Heart right ventricle (tissue), 16 donors: ENCODE measurements at places on chromosomes 12 and 14.
A peak's percentile ranks its signal among the peaks of the same experiment; 100 is the strongest.

GRCh38 chr14:103361867-103362266, 23.3 kb upstream of the MARK3 start:
- no peaks in the 10 kb centered on the region for H3K36me3 ChIP-seq
- no peaks in the 10 kb centered on the region for H3K27me3 ChIP-seq
- DNase-seq = no peak
- H3K27ac ChIP-seq = no peak overlapping the region

DNA sequence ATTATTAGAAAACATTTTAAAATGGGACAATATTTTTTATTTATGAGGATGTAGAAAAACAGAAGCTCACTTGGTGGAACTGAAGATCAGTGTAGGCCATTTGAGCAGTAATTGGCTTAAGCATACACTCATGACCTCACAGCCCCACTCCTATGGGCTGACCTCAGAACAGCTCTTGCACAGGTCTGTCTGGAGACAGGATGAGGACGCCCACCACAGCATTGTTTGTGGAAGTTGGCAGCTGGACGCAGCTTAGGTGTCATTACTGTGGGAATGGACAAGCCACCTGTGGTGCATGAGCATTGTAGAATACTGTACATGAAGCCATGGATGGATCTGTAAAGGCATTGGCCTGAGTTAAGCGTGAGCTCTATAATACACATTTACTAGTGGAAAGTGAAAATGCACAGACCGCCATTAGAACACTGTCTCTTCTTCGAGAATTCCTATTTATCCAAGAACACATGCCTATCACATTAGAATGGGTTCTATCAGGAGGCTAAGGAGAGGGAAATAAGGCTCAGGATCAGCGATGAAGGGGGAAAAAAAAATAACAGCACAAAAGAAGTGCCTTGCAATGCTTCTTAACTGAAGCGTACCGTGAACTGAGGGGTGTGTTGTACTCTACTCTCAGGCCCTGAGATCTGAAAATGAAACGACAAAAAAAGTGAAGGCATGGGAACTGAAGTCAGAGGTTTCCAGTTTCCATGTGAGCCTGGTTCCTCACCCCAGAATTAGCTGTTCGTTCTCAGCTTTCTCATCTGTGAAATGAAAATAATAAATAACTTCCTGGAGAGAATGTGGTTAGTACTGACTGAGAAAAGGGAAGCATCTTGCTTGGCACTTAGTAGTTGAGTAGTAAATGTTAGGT, 33.6 kb downstream of the KCNA1 start:
- H3K27ac ChIP-seq = no peak overlapping the region
- no peak for DNase-seq
- H3K4me3 ChIP-seq = no peak overlapping the region
- no peaks in the 10 kb centered on the region for H3K27me3 ChIP-seq
- no peaks in the 10 kb centered on the region for H3K4me1 ChIP-seq
- H3K36me3 ChIP-seq = no peaks in the 10 kb centered on the region

- H3K27me3 ChIP-seq = no peaks in the 10 kb centered on the region
- DNase-seq = no peak
- H3K4me1 ChIP-seq = no peaks in the 10 kb centered on the region
- H3K4me3 ChIP-seq = no peak overlapping the region
- no peak overlapping the region for H3K27ac ChIP-seq
- H3K36me3 ChIP-seq = no peaks in the 10 kb centered on the region
Observed at GRCh38 chr12:89476232-89476631, 48.4 kb downstream of the GALNT4 start.

DNA sequence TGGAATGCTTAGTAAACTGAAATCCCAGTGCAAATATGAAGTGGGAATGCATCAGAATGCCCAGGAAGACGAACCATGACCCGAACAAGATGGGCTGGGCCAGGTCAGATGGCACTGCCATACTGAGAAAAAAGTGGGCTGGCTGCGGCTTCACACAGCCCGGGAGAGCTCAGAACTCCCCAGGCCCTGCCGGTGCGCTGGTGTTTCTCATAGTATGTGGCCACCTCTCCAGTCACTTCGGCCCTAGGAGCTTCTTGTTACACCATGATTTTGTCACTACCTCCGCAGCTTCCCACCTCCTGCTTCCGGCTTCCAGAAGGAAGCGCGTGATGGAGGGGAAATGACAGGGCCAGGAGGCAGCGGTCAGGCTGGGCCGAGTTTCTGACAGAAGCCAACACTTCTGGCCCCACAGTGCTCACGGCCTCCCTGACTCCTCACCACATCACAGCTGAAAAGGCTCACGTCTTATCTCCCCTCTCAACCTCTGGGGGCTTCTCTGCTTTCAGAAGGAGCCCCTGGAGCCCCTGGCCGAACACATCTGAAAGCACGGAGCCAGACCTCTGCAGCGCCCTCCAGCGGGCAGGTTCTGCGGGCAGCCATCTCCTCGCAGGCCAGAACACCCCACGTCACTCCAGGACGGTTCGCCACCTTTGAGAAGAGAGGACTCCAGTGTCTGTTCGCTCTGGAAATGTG, 30.7 kb downstream of the DAD1 start:
- DNase-seq = no peak
- H3K27ac ChIP-seq = peak overlapping the region; percentile 70
- H3K27me3 ChIP-seq = no peaks in the 10 kb centered on the region
- H3K4me3 ChIP-seq = no peak overlapping the region
- peaks cover 53% of the 10 kb centered on the region for H3K4me1 ChIP-seq

- H3K36me3 ChIP-seq = no peaks in the 10 kb centered on the region
- peaks cover 31% of the 10 kb centered on the region for H3K4me1 ChIP-seq
- no peak overlapping the region for H3K27ac ChIP-seq
- no peak for DNase-seq
Observed at GRCh38 chr14:92599811-92600210, 86.2 kb downstream of the RIN3 start.

GRCh38 chr14:105527826-105528585, 1.6 kb downstream of the TMEM121 start:
- H3K27me3 ChIP-seq = no peaks in the 10 kb centered on the region
- peaks cover 30% of the 10 kb centered on the region for H3K4me1 ChIP-seq

GRCh38 chr14:54483073-54483745, 5.6 kb downstream of the GMFB start:
- no peaks in the 10 kb centered on the region for H3K27me3 ChIP-seq
- H3K4me3 ChIP-seq = no peak overlapping the region
- peaks cover 51% of the 10 kb centered on the region for H3K36me3 ChIP-seq
- DNase-seq = no peak

GRCh38 chr14:20587489-20588154, at the start of gene RNASE11:
RNASE11 (minus strand) TSS chr14:20588001.
- H3K4me3 ChIP-seq = no peak within 1 kb of the TSS
- no peak for DNase-seq
- H3K27me3 ChIP-seq = peaks cover 16% of the 10 kb centered on the region
- no peaks in the 10 kb centered on the region for H3K36me3 ChIP-seq
- no peak within 1 kb of the TSS for H3K27ac ChIP-seq

DNA sequence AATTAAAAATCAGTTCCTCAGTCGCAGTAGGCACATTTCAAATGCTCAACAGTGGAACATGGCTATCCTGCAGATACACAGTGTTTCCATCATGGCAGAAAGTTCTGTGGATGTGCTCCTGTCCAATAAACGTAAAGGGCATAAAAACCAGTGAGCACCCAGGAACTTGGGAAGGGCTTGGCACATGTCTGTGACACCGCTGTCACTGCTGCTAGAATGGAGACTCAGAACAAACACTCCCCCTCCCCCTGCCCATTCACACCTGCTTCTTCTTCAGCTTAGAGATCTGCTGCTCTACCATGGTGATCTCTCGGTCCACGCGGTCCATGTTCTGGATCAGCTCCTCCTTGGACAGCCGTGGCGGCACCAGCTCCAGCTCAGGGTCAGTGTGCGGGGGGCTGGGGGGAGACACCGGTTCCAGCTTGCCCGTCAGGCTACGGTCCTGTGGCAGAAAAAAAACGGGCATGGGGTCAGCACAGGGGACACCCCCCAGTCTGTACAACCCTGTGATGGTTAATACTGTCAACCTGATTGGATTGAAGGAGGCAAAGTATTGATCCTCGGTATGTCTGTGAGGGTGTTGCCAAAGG, 94.6 kb downstream of the NCOR2 start:
- no peak for DNase-seq
- H3K4me3 ChIP-seq = no peak overlapping the region
- H3K36me3 ChIP-seq = peaks cover 89% of the 10 kb centered on the region

DNA sequence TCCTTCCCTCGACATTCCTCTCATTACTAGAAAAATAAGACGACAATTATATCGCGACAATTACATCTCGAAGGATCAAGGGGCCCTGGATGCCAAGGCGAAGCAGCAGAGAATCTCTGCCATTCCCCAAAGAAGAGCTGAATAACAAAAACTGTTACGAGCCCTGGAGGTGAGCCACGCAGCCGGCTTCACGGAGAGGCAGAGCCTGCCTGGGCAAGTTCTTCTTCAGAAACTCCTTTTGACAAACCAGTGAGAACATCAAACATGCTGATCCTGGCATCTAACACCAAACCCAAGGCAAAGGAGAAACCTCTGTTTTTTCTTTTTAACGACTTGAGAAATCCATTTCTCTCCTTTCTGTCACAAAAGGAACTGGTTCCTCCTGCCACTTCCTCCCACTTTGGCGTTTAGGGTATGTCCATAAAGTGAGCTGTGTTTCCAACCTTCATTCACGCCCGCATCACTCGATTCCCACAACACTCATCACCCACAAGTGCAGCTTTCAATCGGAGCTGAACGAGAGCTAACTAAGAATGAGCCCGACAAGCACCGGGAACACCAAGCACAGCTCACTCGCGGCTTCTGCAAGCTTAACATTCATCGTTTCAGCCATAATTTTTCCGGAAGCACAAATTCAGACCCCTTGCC, 21.5 kb downstream of the CCDC88C start:
- peaks cover 40% of the 10 kb centered on the region for H3K4me1 ChIP-seq
- H3K4me3 ChIP-seq = no peak overlapping the region
- H3K36me3 ChIP-seq = no peaks in the 10 kb centered on the region
- peak overlapping the region; percentile 67 for H3K27ac ChIP-seq
- DNase-seq = no peak

GRCh38 chr12:101570047-101570446, 24.7 kb upstream of the MYBPC1 start:
- H3K27me3 ChIP-seq = peaks cover 46% of the 10 kb centered on the region
- no peak for DNase-seq

DNA sequence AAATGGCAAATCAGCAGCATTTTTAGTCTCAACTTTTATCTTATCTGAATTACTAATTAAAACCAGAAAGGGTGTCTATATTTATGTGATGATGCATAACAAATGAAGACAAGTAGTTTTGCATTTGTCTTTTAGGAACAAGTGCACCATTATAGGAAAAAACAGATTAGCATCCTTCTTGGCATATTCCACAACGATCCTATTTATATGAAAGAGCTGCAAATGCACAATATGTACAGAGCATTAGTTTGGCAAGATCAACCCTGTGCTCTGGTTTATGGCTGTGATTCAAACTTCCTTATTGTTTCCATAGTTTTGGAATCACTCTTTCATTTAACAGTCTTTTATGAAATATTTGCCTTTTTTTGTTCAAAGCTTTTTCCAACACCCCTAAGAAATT, 486.8 kb downstream of the KCNH5 start:
- no peaks in the 10 kb centered on the region for H3K4me1 ChIP-seq
- H3K36me3 ChIP-seq = no peaks in the 10 kb centered on the region
- DNase-seq = no peak
- H3K4me3 ChIP-seq = no peak overlapping the region

DNA sequence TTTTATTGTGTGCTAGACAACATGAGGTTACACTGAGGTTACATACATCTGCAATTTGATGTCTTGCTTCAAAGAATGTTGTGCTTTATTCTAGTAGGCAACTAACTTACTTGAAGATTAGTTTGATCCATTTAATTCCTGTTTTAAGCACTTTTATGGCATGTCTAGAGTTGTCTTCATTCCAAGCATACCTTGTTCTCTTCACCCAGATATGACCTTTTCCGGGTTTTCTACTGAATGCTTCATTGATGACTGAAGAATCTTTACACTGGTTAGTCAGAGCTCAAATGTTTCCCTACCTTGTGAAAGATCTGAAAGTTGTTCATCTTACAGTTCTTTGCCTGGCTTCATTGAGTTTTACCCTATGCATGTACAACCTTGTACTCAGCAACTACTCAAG, 274.0 kb upstream of the KITLG start:
- H3K27me3 ChIP-seq = no peaks in the 10 kb centered on the region
- no peaks in the 10 kb centered on the region for H3K36me3 ChIP-seq
- H3K4me1 ChIP-seq = no peaks in the 10 kb centered on the region
- H3K4me3 ChIP-seq = no peak overlapping the region

DNA sequence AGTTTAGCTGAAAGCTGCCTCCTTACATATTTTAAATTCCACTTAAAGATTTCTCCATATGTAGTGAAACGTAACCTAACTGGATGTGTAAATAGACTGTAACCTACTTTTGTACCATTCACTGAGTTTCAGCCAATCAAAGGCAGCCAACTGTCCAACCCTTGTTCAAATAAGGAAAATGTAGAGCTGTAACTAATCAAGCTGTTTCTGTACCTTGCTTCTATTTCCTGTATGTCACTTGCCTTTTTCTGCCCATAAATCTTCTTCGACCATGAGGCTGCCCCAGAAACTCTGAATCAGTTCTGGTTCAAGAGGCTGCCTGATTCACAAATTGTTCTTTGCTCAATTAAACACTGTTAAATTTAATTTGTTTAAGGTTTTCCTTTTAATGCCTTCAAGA, 6.3 kb downstream of the SLC7A8 start:
- DNase-seq = no peak
- H3K27me3 ChIP-seq = peaks cover 18% of the 10 kb centered on the region
- H3K36me3 ChIP-seq = no peaks in the 10 kb centered on the region
- no peak overlapping the region for H3K4me3 ChIP-seq

DNA sequence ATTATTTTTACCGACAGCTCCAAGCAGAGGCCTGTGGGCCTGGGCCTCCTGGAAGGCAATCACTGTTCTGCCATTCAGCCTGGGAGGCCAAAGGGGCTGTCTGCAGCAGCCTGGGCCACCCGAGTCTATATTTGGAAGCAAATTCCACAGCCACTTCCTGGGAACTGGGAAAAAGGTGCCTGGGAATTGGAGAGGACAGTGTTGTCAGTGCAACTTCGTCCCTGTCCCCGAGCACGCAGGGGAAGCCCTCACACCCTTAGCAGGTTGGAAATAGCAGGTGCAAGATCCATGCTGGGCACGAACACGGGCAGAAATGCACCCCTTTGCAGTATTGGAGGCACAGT, 9.6 kb upstream of the TBX5 start:
- peak overlapping the region; percentile 50 for H3K27ac ChIP-seq
- H3K27me3 ChIP-seq = no peaks in the 10 kb centered on the region
- H3K4me1 ChIP-seq = peaks cover 9% of the 10 kb centered on the region

DNA sequence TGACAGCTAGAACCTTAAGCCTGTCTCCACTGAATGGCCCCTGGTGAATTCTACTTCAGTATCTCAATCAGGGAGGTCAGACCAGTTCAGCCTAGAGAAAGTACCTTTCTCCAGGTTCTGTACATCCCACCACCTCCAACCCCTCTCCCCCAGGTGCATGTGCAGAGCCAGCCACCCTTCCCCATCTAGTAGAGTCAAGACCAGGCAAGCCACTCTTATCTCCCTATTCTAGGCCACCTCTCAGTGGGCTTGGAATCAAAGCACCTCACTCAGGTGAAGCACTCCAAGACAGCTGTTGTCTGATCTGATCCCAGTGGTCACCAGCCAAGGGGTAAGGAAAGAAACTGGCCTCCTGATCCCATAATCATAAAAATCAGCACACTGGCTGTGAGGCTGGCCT, 340.9 kb downstream of the BCL11B start:
- H3K27ac ChIP-seq = no peak overlapping the region
- no peaks in the 10 kb centered on the region for H3K4me1 ChIP-seq
- H3K36me3 ChIP-seq = no peaks in the 10 kb centered on the region
- H3K27me3 ChIP-seq = no peaks in the 10 kb centered on the region
- DNase-seq = no peak
- H3K4me3 ChIP-seq = no peak overlapping the region
